Stimulated activated CD4-positive, alpha-beta T cell treated with anti-CD3 and anti-CD28 coated beads, Interleukin-1b, Interleukin-23, amount 100 ng/mL, for 48 hours (primary cell): ENCODE measurements at places on chromosomes 1 and 21.
A peak's percentile ranks its signal among the peaks of the same experiment; 100 is the strongest.

DNA sequence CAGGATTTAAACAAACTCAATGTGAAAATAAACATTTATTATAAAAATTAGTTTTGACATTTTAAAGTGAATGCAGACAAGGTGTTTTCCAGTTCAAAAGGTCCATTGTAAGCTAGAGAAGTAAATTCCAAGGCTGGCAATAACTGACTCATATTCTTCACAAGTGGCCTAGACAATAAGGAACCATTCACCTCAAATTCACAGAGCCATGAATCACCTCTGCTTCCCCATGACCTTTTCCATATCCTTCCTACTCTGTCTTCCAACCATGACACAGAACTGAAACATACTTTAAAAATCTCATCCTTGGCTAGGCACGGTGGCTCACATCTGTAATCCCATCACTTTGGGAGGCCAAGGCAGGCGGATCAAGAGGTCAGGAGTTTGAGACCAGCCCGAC lies 24.8 kb downstream of the F11R start:
- no peak for DNase-seq

DNA sequence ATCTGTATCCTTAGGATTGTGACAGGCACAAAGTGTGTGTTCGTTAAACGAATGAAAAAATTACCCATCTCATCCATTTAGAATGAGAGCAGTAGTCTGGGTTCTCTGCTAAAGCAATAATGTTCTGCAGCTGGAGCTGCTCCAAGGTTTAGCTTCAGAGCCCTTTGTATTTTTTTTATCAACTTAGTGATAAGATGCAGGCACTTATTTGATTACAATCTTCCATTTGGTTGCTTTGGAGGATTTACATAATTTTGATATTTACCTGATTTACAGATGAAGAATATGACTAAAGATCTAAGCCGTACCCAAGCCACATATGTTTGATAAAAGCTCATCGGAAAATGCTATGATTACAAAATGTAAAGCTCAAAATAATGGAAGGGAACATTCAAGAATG lies 201.2 kb downstream of the KCTD3 start:
- DNase-seq = no peak

- no peak for DNase-seq
Observed at GRCh38 chr1:51690285-51690961, 73.5 kb downstream of the OSBPL9 start.

GRCh38 chr1:61842863-61843514 lies 100.7 kb downstream of the PATJ start:
- DNase-seq = no peak

GRCh38 chr1:15883326-15883725 lies 35.8 kb downstream of the SPEN start:
- DNase-seq = no peak

GRCh38 chr21:35475009-35475408 lies 425.9 kb upstream of the RUNX1 start:
- no peak for DNase-seq

- no peak for DNase-seq
Observed at GRCh38 chr1:202255343-202255742, 61.7 kb downstream of the LGR6 start.

GRCh38 chr1:158153746-158154444 lies 26.8 kb upstream of the CD1D start:
- no peak for DNase-seq

DNA sequence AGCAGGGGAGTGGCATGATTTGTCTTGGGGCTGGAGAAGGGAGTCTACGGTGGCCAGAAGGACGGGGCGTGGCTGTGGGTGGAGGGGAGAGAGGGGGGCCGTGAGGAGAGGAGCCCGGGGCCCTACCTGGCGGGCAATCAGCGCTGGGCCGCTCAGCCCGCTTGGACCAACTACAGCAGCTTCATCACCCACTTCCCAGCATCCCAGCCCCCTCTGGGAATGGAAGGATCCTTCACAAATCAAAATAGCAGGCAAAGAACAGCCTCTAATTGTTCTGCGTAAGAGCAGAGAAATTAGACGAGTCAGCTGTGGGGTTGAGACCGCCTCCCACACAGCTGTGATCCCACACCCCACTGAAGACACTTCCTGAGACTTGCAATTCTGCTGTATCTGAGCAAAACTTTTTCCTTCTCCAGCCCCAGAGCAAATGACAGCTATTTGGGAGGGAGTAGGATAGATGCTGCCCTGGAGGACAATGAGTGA lies 43.5 kb downstream of the OPRD1 start:
- DNase-seq = no peak

DNA sequence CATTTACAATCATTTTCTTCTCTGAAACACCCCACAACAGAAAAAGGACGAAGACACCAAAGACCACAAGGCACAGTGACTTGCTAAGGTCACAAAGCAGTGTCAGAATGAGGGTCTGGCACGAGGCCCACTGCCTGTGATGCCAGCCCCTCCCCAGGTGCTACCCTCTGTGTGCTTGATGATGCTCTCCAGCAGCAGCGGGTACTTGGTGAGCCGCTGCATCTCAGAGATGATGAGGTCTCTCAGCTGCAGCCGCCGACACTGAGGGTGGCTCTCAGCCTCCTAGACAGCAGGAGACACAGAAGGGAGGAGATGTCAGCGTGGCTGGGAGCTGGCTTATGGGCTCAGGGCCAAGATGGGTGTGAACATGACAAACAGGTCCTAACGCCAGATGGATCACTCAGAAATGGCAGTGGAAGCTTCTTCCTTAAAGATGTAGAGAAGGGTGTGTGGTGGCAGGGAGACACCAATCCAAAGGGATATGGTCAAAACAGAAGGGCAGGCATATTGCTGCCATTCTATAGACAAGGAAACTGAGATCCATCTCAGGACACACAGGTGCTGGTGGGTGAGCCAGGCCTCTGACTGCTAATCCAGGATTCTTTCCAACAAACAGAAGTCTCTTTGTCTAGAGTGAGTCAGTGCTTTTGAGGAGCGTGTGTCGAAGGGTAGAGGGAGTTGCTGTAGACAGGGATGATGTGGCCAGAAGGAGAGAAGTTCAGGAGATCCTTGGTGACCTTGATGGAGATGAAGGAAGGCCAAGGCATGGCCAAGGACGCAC lies 25.6 kb downstream of the LRRC71 start:
- DNase-seq = no peak

DNA sequence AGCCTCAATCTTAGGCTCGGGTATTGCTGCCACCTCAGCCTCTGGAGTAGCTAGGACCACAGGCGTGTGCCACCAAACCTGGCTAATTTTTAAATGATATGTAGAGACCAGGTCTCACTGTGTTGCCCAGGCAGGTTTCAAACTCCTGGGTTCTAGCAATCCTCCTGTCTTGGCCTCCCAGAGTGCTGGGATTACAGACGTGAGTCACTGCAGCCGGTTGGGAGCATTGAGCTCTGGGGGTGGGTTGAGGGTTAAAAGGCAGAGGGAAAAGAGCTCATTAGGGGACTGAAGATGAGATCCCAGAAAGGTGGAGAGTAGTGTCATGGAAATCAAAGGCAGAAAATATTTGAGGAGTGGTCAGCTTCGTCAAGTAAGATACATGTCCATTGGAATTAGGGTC lies 7.1 kb downstream of the RAD54L start:
- no peak for DNase-seq

- no peak for DNase-seq
Observed at GRCh38 chr1:195105281-195105680, 1503.0 kb downstream of the KCNT2 start.

DNA sequence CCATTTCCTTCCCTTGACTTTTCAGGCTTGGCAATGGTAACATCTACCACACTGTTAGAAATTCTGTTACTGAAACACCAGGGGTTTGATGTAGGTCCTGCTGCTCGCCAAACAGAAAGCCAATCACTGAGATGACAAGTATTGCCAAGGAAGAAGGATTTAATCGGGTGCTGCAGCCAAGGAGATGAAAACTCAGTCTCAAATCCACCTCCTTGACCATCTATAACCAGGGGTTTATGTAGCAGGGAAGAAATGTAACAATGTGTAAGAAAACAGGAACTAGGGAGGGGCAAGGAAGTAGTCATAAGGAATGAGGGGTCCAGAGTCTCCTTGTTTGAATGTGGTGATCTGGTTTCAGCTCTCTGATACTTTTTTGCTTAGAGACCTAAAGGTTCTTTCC lies 25.4 kb downstream of the PLA2G2A start:
- no peak for DNase-seq

GRCh38 chr21:43734928-43735229 lies 15.9 kb downstream of the PDXK start:
- DNase-seq = no peak

DNA sequence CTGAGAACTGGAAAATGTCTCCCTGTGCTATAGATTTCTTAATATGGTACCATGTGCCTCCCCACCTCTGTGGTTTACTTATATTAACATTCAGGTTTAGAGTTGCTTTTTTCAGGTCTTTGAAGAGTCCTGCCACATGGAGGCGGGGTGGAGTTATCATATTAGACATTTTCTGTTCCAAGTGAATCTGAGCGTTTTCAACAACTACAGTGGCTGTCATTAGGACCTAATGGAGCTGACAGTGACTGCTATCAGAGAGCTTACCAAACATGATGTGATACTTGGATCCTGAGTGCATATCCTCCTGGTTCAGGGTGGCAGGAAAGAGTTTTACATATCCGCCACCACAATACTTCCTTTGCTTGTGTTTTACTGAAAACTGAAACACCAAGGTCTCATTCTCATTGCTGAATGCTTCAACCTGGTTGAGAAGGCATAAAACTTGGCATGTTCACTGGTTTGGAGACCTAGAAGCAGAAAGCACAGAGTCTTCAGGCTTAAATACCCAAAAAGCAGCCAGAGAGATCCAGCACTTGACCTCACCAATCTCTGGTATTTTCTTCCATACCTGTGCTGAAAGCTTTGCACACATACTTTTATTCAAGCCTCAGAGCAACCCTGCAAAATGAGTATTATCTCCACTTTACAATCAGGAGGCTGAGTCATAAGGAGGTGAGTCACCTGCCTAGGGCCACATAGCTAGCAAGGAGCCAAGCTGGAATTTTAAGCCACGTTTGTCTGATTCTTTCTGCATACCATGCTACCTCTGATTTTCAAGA lies 47.4 kb upstream of the OSBPL9 start:
- DNase-seq = peak; percentile 40

- DNase-seq = no peak
Observed at GRCh38 chr1:196558411-196558810, 49.8 kb downstream of the KCNT2 start.
